Stimulated activated naive CD8-positive, alpha-beta T cell treated with anti-CD3 and anti-CD28 coated beads, Interleukin-15, amount 100 ng/mL, for 72 hours (primary cell): ENCODE measurements at places on chromosomes 2 and 18.
A peak's percentile ranks its signal among the peaks of the same experiment; 100 is the strongest.

DNA sequence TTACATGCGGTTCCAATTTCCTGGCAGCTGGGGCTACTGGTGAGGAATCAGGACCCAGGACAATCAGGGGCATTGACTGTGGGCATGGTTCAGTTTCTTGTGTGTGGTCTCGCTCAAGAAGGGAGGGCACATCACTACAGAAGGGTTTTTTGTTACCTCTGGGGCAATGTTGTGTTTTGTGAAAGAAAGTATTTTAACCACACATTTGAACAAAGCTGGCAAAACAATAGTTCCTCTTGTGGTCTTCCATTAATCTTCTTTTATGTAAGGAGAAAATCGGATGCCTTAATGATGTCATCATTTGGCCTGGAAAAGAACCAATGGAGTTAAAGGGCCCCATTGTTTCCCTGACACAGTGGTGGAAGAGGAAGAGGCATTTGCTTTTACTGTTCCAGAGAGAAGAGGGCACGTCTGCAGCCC, 197.4 kb downstream of the SH3BP4 start:
- DNase-seq, result no peak

GRCh38 chr2:174575124-174575776, 22.4 kb downstream of the WIPF1 start:
- no peak for DNase-seq

GRCh38 chr18:79953971-79954651, 2.7 kb upstream of the SLC66A2 start:
- peak; percentile 5 for DNase-seq

DNA sequence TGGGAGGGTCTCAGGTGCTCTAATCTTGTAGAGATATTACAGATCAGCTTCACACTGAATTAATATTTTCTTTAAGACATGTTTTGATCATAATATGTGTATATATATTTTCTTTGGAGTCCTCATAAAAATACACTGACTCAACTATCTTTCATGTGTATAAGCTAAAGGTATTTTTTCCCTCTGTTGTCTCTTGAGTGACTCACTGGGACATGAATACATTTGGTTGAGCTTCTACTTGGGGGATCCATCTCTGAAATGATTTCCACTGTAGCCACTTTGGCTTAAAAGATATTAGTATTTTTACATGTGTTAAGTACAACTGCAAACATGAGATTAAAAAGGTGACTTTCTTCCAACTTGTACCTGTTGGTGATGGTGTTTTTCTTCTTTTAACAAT, 140.8 kb downstream of the TTN start:
- DNase-seq, result no peak

DNA sequence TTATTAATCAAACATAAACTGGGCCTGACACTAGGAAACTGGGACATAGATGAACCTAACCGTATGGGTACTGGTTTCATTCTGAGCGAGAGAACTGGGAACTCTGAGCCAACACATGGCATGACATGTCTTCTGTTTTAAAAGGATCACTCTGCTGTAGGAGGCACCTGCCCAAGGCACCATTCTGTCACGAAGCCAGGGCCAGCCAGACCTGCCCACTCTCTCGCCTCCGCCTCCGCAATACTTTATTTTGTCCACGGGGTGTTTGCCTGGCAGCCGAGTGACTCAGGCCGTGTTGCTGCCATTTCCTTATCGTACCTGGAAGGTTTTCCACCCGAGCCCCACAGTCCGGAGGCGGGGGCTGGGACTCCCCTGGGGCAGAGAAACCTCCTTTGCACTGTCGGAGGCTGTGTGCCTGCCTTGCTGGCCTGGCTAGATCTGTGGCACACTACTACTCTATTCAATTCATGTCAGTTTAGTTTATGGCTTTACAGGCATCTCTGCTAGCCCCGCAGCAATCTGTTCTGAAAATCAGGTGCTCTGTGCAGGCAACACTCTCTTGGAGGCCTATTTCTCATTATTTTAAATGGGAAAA, 120.4 kb upstream of the ACKR3 start:
- no peak for DNase-seq

GRCh38 chr2:12035956-12036639, 289.7 kb downstream of the LPIN1 start:
- DNase-seq, result no peak

- DNase-seq, result no peak
These were observed 389.1 kb downstream of the NYAP2 start for GRCh38 chr2:225788571-225789094.

DNA sequence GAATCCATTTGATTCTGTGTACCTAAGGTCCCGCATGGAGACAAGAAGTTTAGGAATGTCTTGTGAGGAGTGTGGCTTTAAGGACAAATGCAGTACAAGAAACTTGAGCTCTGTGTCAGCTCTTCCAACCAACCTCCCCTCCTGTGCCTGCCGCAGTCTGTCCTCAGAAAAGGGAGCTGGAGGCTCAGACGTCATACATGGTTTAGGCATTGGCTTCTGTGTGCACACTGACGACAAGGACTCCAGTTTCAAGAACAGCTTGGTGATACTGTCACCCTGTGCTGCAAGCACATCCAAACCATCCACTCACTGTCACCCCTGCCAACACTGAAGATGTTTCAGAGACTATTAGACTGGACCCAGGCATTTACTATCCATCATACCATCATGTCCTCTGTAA, 470.4 kb downstream of the IRS1 start:
- DNase-seq, result no peak

GRCh38 chr2:231696004-231696367, 12.3 kb upstream of the PTMA start:
- DNase-seq, result no peak

- no peak for DNase-seq
These were observed 98.7 kb downstream of the PLEKHA3 start for GRCh38 chr2:178579006-178579405.

DNA sequence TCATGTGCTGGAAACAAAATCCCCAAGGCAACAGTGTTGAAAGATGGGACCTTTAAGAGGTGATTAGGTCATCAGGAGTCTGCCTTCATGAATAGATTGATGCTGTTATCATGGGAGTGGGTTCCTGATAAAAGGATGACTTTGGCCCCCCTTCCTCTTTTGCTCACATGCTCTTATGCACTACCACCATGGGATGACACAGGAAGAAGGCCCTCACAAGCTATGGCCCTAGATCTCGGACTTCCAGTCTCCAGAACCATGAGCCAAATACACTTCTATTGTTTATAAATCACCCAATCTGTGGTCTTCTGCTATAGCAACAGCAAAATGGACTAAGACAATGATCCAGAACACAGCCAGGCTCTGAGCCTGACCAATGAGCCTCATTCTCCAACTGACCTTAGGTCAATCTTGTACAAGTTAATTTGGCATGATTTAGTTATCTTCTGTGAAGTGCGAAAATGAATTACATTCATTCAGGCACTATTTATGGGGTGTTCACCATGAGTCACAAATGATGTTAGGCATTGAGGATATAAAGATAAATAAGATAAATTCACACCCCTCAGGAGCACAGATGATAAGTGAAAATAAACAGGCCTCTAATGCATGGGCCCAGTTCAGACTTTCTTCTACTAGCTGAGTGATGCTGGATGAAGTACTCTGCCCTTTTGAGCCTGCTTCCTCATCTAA, 37.7 kb upstream of the NT5C1B start:
- no peak for DNase-seq

GRCh38 chr18:9648431-9649163, 34.2 kb upstream of the PPP4R1 start:
- no peak for DNase-seq

GRCh38 chr18:48159816-48160215, 229.4 kb upstream of the SMAD2 start:
- no peak for DNase-seq

DNA sequence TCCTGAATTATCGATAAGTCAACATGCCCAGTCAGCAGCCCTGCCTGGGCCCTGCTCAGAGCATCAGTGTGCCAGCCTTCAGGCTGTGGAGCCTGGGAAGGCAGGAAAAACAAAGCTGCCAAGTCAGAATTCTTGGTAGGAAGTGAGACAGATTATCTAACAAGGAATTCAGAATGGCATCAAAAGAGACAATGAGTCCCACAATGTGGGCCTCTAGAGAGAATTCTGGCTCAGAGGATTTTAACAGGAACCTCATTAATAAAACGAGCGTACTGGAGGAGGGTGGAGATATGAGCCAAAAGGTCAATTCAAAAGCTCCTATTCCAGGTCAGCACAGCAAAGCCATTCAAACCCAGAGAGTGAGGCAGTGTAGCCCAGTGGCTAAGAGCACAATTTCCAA, 327.6 kb upstream of the MMADHC start:
- no peak for DNase-seq

DNA sequence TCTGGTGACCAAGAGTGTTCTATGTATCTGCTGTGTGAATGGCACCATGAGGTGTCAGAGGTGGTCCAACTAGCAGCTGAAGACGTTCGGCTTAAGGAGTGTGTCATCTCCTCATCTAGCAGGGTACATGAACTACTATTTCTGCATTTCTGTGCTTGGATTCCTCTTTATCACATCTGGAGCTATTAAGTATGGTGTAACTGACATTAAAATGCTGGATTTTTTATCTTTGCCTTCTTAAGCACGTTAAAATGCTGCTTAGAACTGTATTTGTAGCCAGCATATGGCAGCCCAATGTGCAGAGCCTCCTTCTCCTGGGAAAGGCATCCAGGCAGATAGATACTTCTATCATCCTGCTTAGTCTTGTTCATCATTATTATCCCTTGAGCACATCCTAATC, 409.3 kb upstream of the MMADHC start:
- no peak for DNase-seq

DNA sequence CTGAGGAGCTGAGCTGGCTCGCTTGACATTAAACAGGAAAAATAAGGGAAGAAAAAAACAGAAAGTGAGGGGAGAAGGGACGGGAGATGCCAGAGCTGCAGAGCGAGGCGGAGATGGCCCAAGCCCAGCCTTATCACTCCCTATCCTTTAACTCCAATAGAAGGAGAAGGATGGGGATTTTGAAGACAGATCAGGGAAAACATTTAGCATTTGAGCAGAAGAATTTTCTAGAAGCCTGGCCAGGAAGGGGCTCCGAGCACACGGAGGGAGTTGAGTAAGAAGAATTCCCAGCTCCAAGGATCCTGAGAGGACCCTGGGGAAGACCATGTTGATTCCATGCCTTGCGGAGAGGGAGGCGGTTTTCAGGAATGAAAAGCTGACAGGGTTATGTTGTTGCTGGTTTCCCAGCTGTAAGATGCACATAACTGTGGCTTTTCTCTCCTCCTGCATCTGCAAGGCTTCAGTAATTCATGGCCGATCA, 35.6 kb downstream of the TWIST2 start:
- DNase-seq, result no peak

DNA sequence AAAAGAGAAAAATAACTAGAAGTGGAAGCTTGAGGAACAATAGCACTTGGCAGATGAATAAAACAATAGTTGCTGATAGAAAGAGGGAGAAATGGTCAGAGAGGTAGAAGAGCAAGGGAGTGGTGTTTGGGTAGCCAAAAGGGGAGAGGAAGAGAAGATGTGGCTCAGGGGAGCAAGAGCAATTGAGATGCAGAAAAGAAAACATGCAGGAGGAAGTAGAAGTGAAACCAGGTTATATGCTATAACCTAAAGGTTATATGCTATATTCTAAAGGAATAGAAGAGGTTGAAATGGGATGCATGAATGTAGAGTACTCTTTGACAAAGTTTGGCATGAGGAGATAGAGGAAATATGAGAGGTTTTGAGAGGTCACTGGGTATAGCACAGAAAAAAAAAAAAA, 759.5 kb downstream of the SATB2 start:
- DNase-seq, result no peak

GRCh38 chr2:156437272-156437930, 1.2 kb downstream of the GPD2 start:
- DNase-seq, result no peak

DNA sequence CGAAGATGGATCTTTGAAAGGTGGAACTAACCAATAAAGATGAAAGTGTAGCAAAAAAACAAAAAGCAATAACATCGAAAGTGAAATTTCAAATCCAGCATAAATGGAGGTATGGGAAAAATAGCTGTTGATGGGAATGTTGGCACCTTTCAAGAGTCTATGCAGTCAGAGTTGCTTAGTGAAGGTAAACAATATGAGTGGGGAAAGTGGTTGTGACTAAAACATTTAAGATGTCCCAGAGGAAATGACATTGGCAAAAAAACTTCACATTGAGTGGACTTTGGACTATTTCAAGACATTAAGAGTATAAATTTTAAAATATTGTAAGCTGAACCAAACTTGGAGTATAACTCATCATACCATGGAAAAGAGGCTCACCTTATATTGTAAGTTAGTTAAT, 17.7 kb downstream of the ETAA1 start:
- no peak for DNase-seq

- peak; percentile 12 for DNase-seq
These were observed 69.2 kb downstream of the TRIP12 start for GRCh38 chr2:229852565-229852964.

GRCh38 chr2:190303647-190304046, 16.0 kb downstream of the HIBCH start:
- DNase-seq, result no peak

- DNase-seq, result no peak
These were observed 38.7 kb downstream of the STK39 start for GRCh38 chr2:168208652-168209051.

GRCh38 chr2:127155947-127156346, 49.0 kb upstream of the BIN1 start:
- no peak for DNase-seq
